Esophagus mucosa (tissue), 1 donor: ENCODE measurements at places on chromosomes 1 and 21.

DNA sequence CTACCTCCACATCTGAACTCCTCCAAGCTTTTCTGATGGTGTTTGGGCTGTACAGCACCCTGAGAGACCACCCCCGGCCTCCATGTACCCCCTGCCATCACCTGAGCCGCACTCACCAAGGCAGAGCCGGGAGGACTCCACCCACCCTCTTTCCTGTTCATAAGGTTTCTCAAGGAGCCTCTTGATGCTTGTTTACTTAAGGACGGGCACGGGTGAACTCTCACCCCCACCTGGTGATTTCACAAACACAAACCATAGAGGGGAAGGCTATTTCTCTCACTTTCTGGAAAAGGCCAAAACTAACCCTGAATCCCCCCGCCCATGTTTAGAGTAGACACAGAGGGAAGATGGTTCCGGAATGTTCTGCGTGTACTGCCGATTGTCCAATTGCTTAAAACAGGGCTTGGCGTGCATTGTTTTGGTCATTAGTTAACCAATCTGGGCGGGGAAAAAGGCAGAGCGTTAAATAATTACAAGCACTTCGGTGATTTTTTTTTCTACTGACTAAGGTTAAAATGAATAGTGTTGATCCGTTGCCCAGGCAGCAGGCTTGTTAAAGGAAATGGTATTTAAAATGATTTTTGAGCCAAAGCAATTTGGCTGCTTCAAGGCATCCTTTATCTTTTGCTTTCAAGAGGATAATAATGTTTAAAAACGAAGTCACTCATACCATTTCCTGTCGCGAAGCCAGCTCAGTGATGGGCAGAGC is 279.8 kb upstream of the VAMP3 start:
- ATAC-seq, result no peak

- ATAC-seq, result no peak
Measured at GRCh38 chr1:15107058-15107687, 46.4 kb upstream of the TMEM51 start.

GRCh38 chr21:39082656-39083376 is 100.4 kb downstream of the PSMG1 start:
- peak; percentile 71 for ATAC-seq

DNA sequence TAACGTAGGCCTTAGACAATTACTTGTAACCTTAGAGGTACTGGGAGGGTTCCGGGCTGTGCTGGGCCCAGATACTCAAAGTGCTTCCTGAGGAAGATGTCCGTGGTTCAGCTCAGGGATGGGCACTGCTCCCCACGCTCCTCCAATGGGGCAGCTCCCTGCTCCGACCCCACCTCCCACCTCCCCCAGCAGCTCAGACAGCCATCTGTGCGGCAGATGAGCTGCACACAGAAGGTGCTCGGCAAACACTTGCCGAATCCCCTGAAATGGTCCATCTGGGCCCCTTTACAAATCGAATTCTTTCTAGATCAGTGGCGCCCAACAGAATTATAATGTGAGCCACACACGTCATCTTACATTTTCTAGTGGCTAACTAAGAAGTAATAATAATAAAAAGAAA is 242.4 kb upstream of the RAB4A start:
- ATAC-seq, result no peak

DNA sequence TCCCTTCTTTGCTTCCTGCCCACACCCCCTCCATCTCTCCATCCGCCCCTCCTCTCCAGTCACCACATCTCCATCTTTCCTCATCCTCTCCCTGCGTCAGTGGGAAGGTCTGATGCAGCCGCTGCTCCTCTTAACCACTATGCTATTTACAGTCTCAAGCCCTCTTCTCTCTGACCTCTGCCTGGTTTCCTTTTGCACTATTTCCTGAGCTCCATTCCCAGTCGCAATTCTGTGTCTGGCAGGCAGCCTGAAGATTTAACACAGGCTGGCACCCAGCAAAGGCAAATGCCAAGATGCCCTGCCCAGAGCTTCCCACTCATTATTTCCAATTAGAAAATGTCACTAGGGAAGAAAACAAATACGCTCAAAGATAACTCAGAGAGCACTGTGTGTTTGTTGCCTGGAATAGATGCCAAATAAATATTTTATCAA is 89.6 kb upstream of the LPGAT1 start:
- ATAC-seq, result no peak

DNA sequence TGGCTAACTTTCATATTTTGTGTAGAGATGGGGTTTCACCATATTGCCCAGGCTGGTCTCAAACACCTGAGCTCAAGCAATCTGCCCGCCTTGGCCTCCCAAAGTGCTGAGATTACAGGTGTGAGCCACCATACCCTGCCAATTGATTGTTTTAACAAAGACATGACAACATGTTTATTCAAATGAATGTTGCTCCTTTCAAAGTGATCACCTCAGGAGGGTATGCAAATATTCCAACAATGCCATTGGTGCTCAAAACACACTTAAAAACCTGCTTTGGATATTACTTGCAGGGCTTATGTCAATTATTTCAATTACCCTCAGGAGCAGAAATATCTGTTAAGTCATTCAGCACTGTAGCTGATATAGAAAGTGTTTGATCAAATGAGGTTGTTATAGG is 7.9 kb downstream of the LAX1 start:
- ATAC-seq, result no peak

DNA sequence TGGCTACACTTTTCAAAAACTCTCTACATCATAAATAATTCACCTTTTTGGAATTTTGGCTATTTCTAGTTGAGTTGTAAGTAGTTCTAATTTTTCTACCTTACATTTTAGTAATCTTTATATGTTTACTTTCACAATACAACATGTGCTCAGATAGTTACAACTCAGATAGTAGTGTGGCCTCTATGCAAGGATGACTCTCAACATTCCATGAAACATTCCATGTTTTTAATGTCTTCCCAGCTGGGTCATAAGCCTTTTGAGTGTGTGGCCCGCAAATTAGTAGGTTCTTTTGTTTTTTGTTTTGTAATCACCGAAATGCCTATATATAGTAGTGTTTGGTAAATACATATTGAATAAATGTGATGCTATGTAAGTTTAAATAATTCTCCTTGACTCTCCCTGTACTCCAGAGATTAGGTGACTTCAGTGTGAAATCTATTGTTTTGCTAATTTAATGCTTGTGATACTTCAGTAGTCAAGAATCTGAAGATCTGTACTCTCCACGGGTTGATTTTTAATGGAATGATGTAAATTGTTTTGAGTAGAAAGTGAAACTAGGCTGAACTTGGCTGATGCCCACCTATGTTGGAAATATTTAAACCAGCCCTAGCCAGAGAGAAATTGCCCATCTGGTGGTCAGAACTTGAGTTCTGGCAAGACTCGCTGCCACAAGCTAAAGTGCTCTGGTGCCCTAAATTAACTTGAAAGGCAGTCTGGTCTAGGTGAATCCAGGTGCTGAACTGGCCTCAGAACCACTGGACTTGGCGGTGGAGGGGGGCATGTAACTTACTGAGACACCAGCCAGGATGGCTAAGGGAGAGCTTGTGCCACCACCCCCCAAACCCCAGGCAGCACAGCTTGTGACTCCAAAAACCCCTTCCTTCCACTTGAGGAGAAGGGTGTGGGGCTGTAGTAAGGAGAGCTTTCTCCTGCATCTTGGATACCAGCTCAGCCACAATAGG is 165.6 kb downstream of the USP25 start:
- ATAC-seq, result peak; percentile 11

GRCh38 chr1:186574926-186575325 is 105.3 kb downstream of the PTGS2 start:
- no peak for ATAC-seq

DNA sequence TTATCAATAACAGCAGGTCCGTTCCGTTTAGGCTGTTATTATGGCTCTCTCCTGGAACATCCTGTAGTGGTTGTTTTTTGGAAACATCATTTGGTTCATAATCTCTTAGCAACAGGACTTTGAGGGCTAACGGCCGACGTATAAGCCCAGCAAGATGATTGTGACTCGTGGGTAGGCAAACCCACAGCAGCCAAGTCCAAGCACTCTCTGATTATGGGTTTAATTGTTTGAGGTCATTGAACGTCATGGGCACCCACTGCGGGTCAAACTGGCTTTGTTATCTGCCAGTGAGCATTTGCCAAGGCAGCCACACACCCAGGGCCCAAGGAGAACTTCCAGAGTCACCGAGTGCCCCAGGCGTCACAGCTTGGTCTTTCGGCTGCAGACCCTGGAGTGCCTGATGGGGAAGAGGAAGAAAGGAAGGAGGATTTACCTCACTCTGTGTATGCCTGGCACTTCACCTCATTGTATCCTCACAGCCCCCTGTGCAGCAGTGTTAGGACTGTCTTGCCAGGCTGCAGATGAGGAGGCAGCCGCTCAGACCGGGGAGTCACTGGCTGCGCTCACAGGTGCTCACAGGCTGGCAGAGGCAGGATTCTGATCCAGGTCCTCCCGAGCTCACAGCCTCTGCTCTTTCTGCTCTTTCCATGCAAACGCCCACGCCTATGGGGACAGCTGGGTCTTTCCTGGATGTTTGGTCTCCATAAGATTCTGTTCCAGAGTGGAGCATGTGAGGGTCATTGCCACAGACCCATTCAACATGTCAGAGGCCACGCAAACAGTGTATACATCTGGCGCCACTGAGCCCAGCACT is 30.8 kb upstream of the EPS8L3 start:
- ATAC-seq, result no peak

DNA sequence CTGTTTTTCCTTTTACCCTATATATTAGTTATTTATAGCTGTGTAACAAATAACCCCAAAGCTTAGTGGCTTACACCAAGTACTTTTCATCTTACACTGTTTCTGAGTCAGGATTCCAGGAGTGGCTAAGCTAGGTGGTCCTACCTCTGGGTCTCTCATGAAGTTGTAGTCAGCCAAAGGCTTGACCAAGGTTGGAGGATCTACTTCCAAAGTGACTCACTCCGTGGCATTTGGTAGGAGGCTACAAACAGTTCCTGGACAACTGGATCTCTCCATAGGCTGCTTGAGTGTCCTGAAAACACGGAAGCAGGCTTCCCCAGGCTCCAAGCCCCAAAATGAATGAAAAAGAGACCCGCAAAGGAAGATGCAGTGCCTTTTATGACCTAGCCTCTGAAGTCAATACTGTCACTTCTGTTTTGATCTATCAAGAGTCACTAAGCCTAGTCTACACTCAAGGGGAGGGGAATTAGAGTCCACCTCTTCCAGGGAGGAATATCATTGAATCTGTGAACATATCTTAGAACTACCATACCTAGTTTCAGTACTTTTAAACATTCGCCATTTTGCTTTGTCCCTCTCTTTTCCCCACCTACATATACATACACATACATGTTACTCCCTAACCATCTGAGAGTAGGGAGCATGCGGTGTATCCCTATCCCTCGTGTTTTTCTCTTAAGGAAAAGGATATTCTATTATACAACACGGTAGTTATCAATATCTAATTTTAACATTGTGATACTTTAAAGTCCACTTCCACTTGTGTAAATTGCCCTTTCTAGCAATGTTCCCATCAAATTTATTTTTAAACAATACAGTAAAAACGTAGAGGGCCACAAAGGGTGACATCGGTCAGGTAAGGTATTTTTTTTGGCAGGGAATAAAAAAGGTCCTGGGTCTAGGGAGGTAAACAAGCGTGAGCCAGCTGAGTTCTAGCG is 67.2 kb downstream of the SLC35A3 start:
- ATAC-seq, result peak; percentile 22

GRCh38 chr1:161863549-161863948 is 97.4 kb downstream of the ATF6 start:
- no peak for ATAC-seq

GRCh38 chr1:74334147-74334546 is 99.0 kb downstream of the TNNI3K start:
- no peak for ATAC-seq

- ATAC-seq, result no peak
Measured at GRCh38 chr1:8356256-8357209, 38.6 kb downstream of the SLC45A1 start.

DNA sequence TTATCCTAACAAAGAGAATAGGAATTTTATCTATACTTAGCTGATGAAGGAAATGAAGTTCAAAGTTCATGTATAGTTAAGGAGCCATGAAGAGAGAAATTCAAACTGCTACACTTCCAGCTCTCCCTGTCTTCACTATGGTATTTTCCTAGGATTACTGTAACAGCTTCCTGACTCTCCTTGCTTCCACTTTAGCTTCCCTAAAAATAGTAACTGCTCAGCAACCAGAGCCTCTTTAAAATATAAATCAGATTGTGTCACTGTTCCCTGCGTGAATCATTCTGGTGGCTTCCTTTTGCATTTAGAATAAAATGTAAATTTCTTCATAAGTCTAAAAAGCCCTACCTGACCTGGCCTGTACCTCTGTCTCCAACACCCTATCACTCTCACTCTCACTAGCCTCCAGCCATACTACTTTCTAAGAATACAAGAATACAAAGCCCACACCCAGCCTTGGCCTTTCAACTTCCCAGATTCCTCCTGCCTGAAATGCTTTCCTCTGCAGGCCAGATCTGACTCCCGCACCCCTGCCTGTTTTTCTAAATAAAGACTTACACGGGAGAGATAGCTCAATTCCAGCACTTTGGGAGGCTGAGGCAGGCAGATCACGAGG is 30.5 kb downstream of the OR10J1 start:
- ATAC-seq, result no peak

DNA sequence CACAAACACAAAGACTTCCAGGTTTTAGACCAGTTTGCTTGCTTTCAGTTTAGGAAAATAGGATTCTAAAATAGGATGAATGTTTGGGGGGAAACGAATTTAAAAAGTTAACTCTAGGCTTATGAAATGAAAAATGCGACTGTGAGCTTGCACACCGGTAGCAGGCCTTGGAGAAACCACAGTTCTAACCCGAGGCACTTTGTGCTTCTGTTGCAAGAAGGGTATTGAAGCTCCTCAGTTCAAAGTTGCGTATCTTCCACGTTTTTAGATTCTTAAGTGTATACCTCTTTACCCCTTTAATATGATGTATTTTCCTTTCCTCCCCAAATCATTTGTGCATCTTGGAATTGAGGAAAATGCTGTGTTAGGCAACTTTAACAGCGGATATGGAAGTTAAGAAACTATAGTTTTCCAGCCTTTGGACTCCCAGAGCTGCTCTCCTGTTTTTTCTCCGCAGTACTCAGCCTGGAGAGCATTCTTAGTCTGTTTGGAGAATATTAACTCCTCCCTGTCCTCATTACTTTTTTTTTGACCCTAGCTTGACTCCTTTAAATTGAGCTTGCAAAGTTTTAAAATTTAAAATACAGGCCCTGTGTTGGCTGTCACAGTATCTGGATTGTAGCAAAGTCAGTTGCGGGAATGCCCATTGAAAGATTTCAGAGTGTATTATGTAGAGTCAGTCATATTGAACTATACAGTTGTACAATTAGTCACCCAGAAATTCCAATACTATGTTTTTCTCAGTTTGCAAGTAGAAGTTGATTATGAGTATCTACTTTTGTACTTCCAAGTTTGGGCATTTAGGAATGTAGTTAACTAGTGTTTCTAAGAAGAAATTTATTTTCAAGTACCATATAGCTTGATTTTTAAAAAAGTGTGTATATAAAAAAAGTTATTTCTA is 2.6 kb downstream of the MRPS6 start:
- ATAC-seq, result no peak

DNA sequence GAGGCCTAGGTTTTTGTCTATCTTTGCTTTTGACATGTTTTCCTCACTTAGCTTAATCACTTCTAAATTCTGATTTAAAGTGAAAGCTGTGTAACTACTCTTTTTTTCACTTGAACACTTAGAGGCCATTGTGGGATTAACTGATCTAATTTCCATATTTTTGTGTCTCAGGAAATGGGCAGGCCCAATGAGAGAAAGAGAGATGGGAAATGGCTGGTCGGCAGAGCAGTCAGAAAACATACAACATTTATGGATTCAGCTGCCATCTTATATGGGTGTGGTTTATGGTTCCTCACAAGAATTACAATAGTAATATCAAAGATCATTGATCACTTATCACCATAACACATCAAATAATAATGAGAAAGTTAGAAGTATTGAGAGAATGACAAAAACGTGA is 320.8 kb downstream of the PTPRC start:
- no peak for ATAC-seq
